ENCODE measurements at places on chromosomes 3 and 15.

DNA sequence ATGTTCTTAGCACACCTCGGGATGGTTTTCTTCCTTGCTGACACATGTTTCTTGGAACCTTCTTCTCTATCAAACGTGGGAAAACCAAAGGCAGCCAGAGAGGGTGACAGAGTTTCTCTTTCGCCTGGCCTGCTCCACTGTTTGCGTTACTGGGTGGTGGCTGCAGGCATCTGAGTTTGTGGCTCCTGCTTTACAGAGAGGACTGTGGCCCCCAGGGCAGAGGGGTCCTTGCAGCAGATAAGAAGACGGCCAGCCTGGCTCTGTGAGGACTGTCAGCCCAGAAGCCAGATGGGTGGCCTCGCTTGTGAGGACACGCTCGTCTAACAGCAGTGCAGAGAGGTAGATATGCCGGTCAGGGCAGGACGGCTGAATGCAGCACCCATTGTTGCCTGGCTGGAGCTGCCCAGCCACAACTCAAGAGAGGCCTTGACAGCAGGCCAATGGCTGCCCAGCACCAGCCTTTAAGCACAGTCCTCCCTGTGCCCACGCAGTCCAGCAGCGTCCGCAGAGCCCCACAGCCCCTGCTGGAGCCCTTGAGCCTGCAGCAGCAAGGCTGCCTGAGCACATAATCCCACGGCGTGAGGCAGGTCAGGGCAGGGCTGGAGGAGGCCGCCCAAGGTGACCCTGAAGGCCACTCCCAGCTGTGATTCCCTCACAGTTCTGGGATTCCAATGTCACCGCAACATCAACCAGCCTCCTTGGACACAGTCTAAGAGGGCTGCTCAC is 15.0 kb upstream of the SPTBN5 start:
- no peak for DNase-seq

GRCh38 chr3:105722943-105723556 is 145.8 kb downstream of the CBLB start:
- DNase-seq: no peak

DNA sequence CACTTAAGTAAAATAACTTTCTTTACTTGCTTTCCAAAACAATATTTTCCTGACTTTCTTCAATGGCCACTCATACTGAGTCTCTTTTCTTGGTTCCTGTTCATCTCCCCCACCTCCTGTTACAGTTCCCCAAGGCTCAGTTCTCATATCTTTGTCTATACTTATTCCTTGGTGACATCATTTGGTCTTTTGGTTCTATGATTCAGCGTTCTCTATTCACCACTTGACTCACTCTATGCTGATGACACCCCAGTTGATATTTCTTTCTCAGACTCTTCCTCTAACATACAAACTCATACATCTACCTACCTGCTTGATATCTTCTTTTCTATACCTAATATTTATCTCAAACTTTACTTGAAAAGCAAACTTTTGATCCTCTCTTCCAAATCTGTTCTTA is 85.0 kb upstream of the P3H2 start:
- no peak for DNase-seq

DNA sequence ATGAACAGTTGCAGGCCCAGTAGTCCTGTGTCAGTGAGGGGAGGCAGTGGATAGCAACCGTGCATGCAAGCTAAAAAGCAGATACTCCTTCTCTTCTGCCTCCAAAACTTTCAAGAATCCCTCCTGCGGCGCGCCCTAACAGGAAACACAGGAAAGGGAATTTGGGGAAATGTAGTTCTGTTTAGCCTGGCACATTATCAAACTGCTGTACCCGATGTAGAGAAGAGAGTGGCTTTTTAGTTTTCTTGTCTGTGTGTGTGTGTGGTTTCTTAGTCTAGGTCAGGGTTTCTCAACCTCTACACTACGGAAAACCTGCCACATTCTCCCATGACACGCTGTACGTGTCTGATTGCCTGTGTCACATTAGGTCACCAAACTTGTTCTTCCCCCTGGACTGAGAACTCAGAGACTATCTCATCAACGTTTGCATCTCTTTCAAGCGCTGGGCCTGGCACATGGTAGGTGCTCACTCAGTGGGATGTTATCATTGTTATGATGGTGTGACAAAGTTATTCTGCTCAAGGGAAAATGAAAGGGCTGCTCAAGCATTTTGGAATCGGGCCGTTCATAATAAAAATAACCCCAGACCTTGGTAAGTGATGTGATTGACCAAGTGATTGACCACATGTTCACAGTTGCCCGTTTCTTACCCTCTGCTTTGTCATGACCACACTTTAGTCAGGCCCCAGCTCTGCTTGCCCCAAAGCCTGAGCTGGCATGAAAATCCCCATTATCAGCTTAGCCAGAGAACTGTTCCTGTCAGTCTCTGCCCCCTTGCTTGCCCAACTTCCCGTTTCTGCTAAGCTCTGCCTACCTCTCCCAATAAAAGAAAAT is 33.2 kb downstream of the TM4SF4 start:
- no peak for DNase-seq

DNA sequence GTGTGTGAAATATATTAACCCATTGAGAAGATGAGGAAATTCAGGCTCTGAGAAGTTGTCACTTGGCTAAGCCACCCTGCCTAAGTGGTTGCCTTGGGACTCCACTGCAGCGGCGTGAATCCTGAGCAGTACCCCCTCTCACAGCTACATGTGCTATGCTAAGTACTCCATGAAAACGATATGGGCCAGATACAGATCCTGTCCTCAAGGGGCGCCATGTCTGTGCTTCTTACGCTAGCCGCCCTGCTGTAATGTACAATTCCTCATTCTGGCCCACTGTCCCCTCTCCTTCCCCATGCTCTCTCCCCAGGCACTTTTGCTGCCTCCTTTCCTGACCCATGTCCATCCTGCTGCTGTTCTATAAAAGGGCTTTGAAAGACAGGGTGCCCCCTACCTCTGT is 140.3 kb downstream of the FEZF2 start:
- no peak for DNase-seq

GRCh38 chr15:37792351-37792750 is 142.1 kb upstream of the TMCO5A start:
- DNase-seq: no peak

DNA sequence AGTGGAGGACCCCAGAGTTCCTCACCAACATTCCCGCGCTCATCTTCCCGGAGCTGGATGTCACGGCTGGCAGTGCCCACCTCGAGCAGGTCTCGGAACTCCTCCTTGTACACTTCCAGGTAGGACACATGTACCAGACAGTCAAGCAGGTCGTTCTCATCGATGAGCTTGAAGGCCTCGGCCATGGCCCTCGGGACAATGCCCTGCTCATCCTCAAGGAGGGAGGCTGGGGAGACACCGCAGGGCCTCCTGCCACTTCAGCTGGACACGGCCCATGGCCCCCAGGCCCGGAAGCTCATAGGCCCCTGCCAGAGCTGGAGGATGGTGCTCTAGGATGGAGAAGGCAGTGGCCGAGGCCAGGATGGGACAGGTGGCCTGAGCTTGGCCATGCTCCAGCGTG is 5.6 kb downstream of the KIF7 start:
- DNase-seq: no peak

DNA sequence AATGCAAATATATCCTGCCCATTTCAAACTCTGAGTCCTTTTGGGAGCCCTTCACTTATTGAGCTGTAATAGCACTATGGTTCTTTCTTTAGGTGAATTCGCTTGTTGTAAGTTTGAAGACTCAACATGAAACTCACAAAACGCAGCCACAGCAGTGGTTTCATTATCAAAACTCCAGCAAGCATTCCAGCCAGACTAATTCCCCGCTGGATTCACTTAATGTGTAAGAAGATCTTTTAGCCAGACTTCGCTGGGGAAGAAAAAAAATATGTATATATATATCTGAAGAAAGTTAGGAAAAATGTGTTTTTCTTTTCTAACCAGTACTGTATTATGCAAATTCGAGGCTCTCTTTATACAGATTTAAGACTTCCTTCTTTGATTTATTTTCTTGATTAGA is 241.1 kb downstream of the WNT5A start:
- DNase-seq: no peak

DNA sequence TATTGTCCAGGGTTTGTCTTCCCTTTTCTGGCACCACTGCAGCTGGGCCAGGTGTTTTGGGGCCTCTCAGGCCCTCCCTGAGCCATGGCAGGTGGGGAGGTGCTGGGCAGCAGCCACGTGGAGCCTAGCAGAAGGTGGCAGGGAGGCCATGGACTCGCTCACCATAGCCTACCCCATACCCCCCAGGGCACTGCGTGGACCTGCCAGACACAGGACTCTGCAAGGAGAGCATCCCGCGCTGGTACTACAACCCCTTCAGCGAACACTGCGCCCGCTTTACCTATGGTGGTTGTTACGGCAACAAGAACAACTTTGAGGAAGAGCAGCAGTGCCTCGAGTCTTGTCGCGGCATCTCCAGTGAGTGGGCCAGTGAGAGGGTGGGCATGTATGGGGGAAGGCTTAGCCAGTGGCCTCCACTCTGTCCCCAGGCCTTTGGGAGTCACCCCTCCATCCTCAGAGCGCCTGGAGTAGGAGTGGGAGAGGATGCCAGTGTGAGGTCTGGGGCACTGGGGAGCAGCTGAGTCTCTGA is 11.9 kb downstream of the SPINT1 start:
- no peak for DNase-seq

DNA sequence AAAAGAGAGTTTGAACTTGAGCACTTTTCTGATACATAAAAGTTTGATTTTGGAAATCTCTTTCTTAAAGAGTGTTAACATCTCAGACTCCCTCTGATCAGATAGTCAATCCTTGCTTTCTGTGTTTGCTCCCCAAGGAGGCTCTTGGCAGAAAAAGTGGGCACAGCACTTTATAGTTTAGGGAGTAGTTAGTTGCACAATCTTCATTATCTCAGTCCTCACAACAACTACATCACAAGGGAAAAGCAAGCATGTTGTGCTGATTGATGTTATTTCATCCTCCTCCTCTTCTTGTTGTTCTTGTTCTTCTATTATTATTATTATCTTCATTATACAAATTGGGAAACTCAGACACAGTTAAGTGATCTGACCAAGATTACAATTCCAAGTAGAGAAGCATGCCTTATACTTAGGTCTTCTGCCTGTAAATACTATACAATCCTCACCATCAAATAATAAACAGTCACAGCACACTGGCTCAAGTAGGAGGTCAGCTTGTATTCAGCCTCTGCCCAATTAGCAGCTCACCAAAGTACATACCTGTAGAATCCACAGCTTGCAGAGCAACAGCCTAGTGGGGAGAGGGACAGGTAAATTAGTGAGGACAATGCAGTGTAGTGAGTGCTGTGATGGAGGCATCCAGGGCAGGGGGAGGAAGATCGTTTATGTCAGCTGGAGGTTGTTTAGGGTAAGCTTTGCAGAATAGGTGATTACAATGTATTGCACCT is 304.1 kb upstream of the MME start:
- no peak for DNase-seq

- no peak for DNase-seq
Observed at GRCh38 chr15:61031532-61031931, 197.6 kb downstream of the RORA start.

DNA sequence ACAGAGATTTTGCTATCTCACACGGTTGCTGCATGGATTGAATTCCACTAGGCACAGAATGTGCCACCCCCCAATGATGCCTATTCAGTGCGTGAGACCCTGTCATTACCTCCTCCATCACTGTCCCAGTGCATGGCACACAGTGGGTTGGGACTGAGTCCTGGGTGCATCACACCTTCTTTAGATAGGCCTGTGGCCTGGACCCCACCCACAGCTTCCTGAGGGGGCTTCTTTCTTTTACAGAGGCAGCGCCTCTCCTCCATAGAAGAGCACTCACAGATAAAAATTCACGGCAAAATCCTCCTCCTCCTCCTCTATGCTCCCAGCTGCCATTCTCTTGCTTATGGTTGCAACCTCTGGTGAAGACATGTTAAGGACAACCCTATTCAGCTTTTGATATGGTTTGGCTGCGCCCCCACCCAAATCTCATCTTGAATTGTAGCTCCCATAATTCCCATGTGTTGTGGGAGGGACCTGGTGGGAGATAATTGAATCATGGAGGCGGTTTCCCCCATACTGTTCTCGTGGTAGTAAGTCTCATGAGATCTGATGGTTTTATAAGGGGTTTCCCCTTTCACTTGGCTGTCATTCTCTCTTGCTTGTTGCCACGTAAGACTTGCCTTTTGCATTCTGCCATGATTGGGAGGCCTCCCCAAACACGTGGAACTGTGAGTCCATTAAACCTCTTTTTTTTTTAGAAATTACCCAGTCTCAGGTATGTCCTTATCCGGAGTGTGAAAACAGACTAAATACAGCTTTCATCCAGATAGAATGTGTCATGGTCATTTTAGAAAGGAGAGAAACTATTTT is 147.6 kb downstream of the KLF13 start:
- DNase-seq: no peak

GRCh38 chr3:197495499-197495898 is 60.3 kb downstream of the BDH1 start:
- DNase-seq: no peak

GRCh38 chr3:133663569-133664313 is 2.0 kb upstream of the TOPBP1 start:
- no peak for DNase-seq

DNA sequence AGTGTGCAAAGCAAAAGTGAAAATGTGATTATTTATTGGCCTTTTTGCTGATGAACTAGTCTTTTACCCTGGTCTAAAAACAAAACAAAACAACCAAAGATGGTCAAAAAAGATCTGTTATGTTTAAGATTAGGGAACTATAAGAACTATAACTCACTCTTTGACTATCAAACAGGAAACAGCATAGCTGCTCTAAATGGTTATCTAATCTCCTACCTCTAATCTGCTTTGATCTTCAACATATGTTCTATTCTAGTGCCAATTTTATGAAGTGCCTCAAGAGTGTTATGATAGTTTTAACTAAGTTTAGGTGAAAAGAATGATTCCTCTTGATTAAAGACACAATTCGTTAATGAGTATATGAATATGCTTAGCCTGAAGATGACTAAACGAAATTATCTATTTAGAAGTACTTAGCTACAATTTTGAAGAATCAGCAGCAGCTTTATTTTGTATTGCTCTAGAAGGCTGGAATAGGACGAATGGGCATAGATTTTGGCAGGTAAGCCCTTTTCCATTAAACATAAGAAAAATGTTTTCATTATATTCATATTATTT is 46.0 kb downstream of the SETD2 start:
- DNase-seq: no peak

- no peak for DNase-seq
Observed at GRCh38 chr3:128701342-128702212, 24.4 kb upstream of the RAB7A start.

GRCh38 chr3:2772803-2773202 is 337.4 kb downstream of the IL5RA start:
- DNase-seq: no peak

GRCh38 chr3:38829404-38829803 is 13.4 kb upstream of the SCN10A start:
- no peak for DNase-seq

GRCh38 chr3:53940623-53941022 is 49.0 kb upstream of the SELENOK start:
- no peak for DNase-seq

DNA sequence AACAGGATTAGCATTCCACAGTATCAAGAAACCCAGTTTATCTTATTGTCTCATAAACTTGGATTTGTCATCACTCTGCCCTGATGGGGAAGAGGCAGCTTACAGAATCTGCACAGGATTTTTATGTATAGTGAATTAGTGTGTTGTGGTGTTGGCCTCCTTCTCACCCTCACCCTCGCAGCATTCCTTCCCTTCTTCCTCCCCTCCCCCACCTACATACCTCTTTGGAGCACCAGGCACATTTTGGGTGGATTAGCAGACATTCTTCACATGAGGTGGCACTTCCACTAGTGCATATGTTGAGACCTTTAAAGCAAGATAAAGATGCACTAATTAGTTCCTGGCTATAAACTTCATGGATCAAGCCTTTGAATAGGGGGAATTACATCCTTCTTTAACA is 13.9 kb downstream of the ITGB5 start:
- no peak for DNase-seq
